Dermis microvascular lymphatic vessel endothelial cell (primary cell): ENCODE measurements at places on chromosomes 6 and 20. TPM values are rescaled to one million over a fixed set of nuclear protein-coding genes. Genes with fewer than 3 reads are reported as not detected.

DNA sequence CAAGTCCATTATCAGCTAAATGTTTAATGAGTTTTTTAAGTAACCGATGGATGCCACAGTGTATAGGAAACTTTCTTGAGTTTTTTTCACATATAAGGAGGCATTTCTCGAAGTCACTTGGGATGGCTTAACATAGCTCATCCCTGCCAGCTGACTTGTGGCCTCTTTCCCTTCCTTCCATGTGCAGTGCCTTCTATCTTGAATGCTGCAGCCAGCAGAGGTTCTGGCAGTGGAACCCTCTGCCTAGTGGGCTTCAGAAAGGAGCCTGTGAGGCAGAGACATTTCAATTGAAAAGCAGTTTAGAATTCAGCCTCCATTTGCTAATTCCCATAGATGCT, 51.9 kb downstream of the AKAP12 start:
- no peak for DNase-seq

DNA sequence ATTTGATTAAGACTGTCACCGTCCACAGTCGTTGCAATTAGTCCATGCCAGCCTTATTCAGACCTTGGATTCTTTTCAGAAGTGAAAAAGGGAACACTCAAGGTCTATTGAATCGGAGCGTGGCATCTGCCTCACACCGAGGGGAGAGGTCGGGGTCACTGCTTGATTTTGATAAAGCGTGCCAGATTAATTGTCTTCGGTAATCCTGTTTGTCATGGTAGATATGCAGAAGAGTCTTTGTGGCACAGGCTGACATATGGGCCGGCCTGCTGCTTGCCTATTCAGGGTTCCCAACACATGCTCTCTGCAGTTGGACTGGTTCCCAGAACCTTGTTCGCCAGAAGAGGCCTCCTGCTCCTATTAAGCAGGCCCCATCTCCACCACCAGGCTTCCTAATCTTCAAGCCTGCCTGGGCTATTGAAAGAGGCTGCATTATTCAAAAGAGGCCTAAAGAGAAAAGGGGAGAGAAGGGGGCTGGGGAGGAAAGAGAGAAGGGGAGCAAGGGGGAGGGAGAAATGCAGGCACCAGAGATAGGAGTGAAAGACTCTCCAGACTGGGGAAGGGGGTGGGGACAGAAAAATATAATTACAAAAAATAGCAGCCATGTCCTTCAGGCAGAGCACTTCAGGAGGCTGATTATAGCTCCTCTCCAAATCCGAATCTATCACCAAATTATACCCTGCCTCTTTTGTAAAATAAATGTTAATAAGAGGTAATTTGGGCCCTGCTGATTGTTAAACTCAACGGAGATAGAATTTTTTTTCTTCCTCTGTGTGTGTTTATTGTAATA, 611.3 kb downstream of the HDGFL1 start:
- peak; percentile 29 for DNase-seq

GRCh38 chr6:32625137-32625536, 12.1 kb upstream of the HLA-DQA1 start:
- DNase-seq, result no peak

- no peak for DNase-seq
Observed at GRCh38 chr6:53066874-53067706, 1.9 kb downstream of the FBXO9 start.

DNA sequence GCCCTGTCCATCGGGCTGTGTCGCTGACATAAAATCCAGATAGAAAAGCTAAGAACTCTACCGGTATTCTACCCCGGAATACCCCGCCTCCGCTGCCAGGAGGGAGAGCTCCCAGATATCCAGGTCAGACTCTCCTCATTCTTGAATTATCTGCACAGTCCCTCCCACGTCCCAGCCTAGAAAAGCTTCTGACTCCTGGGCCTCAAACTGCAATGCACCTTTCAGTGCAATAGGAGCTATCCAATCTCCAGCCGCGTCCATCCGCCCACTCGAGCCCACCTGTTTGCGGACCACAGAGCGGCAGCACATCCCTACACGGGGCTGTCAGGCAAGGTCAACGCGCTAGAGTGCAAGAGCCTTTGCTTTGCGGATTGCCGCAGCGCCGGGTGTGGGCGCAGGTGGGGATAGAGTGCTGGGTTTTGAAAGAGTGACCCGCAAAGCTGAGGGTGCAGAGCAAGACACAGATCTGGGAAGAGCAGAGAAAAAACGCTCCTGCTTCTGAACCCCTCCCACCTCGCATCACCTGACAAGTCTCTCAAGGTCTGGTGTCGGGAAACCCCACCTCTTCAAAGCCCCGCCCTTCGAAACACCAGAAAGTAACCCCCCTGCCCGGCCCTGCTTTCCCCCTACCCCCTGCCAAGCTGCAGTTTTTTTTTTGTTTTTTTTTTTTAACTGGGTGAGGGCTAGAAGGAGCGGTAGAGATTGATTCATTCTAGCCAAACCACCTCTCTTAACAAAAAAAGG, 1.3 kb downstream of the TAPBP start:
- DNase-seq, result peak; percentile 82

- DNase-seq, result peak; percentile 90
Observed at GRCh38 chr20:32485770-32486478, 99.2 kb downstream of the NOL4L start.

- no peak for DNase-seq
Observed at GRCh38 chr6:24078200-24078599, 47.8 kb upstream of the NRSN1 start.

DNA sequence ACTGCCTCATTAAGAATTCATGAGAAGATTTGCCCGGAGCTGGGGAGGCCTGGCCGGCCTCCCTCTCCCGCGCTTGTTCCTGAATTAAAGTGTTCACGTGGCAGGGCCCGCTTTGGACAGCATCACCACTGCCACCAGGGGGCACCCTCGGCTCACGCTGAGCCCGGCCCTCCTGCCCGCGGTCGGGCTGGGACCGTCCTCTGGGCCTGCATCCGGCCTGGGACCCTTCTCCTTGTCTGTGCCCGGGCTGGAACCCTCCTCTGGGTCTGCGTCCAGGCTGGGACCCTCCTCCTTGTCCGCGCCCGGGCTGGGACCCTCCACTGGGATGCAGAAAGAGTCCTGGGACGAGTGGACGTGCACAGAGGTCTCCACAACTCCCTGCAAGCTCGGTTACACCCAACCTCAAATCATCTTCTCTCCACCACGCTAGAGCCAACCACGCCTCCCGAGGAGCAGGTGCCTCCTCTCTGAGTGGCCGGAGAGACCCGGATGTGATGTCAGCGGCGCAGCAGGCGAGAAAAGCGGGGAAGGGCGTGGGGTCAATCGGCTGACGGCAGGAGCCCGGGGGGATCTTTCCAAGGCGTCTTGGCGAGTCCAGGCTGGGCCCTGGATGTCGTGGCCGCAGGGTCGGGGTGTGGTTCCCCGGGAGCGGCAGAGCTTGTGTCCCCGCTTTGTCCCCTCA, 50.9 kb upstream of the DACT2 start:
- DNase-seq, result peak; percentile 16

- DNase-seq, result peak; percentile 75
Observed at GRCh38 chr6:154292855-154293519, 63.6 kb downstream of the IPCEF1 start.

ECT2L gene
- under 0.01 TPM in 1 of 2 replicates, not detected in the other for total RNA-seq

SALL4 gene
- total RNA-seq, result 0.26 and 0.63 TPM in 2 replicates

TCF21 gene
- total RNA-seq, result under 0.01 TPM in 1 of 2 replicates, not detected in the other

NELFE gene
- 58.3 and 77.6 TPM in 2 replicates for total RNA-seq
